Body of pancreas (tissue), 4 donors: ENCODE measurements at places on chromosomes 11 and 22. TPM values are rescaled to one million over a fixed set of nuclear protein-coding genes. Genes with fewer than 3 reads are reported as not detected.

DNA sequence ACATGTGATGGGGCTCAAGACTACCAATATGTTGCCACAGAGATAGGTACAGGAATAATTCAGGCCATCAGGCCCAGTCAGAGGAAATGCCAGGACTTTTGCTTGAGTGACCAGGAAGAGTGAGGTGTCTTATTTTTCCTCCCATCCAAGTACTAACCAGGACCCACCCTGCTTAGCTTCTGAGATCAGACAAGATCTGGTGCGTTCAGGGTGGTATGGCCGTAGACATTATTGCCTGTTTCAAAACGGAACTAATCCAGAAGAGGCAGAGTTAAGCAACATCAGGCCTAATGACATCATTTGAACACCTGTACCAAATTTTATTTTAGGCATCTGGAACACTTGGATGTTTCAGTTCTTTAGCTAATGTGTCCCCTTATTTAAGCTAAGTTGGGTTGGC is 205.5 kb upstream of the POU2AF2 start:
- H3K4me1 ChIP-seq, result no peaks in the 10 kb centered on the region
- H3K36me3 ChIP-seq, result no peaks in the 10 kb centered on the region
- no peak overlapping the region for H3K27ac ChIP-seq
- H3K27me3 ChIP-seq, result no peaks in the 10 kb centered on the region

DNA sequence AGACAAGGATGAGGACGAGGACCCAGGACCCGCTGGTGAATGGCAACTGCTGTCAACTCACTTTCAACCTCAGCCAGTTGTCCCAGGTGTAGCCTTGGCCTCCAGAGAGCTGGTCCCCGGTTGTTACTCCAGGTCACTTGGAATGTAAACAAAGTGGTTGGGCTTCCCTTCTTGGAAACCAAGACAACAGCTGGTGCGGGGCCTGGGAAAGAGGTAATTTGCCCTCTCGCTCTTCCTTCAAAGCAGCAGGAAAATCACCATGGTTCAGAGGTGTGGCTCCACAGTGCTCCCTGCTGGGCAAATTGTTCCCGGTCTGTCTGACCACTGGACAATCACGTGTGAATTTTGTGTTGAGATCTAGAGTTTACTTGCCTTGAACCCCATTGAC is 15.0 kb downstream of the SLC1A2 start:
- no peak overlapping the region for H3K4me3 ChIP-seq
- peak; percentile 91 for DNase-seq
- no peaks in the 10 kb centered on the region for H3K27me3 ChIP-seq
- peaks cover 29% of the 10 kb centered on the region for H3K4me1 ChIP-seq
- H3K27ac ChIP-seq, result peak overlapping the region; percentile 91
- no peaks in the 10 kb centered on the region for H3K36me3 ChIP-seq

DNA sequence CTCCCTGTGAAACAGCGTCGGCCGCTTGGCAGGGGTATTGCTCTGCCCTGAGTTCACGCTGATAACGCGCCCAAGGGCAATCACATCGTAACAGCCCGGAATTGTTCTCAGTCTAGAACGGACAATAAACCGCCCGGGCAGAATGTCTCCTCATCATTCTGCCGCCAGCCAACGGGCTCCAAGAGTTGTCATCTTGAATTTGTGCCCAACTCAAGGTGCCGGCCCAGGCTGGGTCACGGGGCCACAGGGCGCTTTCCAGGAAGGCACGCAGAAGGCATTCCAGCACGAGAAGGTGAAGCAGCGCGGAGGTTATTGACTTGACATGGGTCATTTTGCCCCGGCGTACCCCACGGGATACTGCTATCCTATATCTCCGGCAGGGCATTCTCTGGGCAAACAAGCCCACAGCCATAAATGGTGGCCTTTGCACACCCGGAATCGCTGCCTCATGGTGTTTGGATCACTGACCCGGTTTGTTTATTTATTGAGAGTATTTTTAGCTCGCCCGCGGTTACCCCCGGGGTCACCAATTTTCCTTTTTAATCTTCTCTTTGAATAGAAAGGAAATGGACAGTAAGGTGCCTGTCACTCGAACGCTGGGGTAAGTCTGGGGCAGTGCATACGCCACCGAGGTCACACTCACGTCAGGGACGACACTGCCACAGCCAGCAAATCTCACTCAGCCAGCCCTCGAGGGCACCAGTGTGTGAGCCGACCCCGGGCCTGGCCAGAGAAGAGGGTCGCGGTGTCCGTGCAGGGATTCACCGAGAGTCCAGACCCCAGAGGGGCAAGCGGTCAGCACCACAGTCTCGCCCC is 72.4 kb upstream of the FGF3 start:
- peaks cover 7% of the 10 kb centered on the region for H3K4me1 ChIP-seq
- DNase-seq, result no peak
- no peak overlapping the region for H3K27ac ChIP-seq
- no peaks in the 10 kb centered on the region for H3K27me3 ChIP-seq

GRCh38 chr11:6931146-6931713 is 5.0 kb downstream of the ZNF215 start:
- no peaks in the 10 kb centered on the region for H3K36me3 ChIP-seq
- H3K27me3 ChIP-seq, result no peaks in the 10 kb centered on the region
- H3K4me3 ChIP-seq, result no peak overlapping the region
- peaks cover 5% of the 10 kb centered on the region for H3K4me1 ChIP-seq

DNA sequence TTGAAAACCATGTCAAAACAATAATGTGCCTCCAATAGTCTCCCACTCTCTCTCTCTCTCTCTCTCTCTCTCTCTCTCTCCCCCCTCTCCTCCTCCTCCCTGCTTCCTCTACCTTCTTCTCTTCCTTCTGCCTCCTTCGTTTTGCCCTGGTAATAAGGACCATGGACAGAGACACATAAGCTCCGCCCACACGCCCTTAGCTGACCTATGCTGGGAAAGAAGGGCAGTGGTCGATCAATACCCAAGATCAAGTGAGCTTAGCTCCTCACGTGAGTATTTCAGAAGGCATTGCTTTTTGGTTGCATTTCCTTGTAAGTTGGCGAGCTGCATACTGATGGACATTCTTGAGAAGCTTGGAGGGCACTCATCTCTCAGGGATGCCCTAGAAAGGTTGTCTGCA is 194.8 kb downstream of the MIAT start:
- no peaks in the 10 kb centered on the region for H3K4me1 ChIP-seq
- H3K36me3 ChIP-seq, result no peaks in the 10 kb centered on the region
- H3K27ac ChIP-seq, result no peak overlapping the region
- no peak for DNase-seq
- no peaks in the 10 kb centered on the region for H3K27me3 ChIP-seq

The LAYN gene
- total RNA-seq, result 8.3 TPM

The MLC1 gene
- not detected for total RNA-seq

DNA sequence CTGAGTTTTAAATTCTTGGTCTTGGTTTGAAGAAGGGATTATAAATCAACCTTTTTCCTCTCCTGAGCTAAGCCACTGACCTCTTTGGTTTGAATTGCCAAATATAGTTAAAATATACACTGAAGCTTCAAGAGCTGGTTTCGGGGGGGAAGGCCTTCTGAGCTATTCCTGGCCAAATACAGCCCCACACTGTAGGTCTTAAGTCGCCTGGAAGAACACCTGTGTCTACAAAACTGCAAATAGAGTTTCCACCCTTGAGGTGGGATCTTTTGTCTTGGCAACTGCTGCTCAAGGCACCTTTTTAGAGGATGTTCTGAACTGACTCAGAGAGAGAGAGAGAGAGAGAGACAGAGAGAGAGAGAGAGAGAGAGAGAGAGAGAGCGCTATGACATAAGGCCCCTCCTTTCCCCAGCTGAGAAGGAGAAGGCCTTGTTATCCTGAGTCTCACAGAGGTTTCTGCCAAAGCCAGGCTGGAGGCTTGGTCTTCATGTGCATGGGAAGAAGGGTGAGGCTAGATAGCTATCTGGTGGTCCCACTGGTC is 5.5 kb downstream of the ADM start:
- no peak for DNase-seq
- no peak overlapping the region for H3K4me3 ChIP-seq
- H3K27me3 ChIP-seq, result no peaks in the 10 kb centered on the region
- H3K27ac ChIP-seq, result no peak overlapping the region
- peaks cover 50% of the 10 kb centered on the region for H3K4me1 ChIP-seq

DNA sequence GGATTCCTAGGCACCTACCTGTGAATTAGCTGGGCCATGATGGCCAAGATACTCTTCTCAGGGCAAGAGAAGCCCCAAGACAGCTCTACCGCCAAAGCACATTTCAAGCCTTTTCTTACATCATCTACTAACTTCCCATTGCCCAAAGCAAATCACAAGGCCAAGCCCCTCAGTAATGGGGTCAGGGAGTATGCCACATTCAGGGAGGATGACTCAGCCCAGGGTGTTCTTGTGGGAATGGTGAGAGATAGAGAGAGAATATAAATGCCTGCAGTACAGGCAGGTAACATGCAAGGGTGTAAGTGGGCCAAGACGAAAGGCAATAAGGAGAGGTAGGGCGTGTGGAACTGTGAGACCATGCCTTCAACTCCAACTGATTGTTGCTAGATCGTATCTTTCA is 162.5 kb upstream of the ISX start:
- DNase-seq, result no peak
- no peaks in the 10 kb centered on the region for H3K36me3 ChIP-seq
- H3K4me1 ChIP-seq, result no peaks in the 10 kb centered on the region
- no peak overlapping the region for H3K27ac ChIP-seq
- no peaks in the 10 kb centered on the region for H3K27me3 ChIP-seq
